ENCODE measurements at places on chromosomes 12 and 14.
A peak's percentile ranks its signal among the peaks of the same experiment; 100 is the strongest.

GRCh38 chr14:67426161-67426560, 14.2 kb upstream of the PLEK2 start:
- no peak for DNase-seq

GRCh38 chr14:99707420-99707819, 23.3 kb downstream of the CYP46A1 start:
- no peak for DNase-seq

DNA sequence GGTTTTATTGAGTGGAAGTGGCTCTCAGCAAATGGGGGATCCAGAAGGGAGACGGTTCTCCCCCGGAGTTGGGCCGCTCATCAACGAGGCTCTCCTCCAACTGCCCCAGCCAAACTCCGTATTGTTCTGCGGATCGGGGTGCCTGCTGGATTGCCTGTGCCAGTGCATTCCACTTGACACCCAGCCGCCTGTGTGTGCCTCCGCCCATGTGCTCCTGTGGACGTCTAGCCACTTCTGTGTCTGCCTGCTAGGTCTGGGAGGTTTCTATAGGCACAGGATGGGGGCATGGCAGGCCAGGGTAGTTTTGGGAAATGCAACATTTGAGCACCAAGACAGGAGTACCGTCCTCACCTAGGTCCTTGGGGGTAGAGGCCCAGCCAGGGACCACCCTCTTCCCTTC, 225.7 kb upstream of the AMIGO2 start:
- DNase-seq = no peak

DNA sequence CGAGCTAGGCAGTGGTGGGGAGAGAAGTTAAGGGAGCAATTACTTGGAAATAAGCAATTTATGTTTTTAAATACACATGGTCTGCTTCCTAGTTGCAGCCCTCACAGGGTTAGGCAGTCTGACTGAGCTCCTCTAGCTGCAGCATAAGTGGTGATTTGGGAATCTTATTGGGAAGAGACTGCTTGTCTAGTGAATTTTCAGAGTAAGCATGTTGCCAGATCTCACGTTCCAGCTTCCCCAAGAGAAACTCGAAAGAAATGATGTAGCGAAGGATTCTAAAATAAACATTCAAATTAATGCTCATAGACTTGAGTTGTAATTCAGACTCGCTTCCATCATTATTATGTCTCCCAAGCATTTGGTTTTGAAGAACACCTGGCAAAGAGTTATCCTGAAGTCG, 440.2 kb downstream of the ATP23 start:
- no peak for DNase-seq

DNA sequence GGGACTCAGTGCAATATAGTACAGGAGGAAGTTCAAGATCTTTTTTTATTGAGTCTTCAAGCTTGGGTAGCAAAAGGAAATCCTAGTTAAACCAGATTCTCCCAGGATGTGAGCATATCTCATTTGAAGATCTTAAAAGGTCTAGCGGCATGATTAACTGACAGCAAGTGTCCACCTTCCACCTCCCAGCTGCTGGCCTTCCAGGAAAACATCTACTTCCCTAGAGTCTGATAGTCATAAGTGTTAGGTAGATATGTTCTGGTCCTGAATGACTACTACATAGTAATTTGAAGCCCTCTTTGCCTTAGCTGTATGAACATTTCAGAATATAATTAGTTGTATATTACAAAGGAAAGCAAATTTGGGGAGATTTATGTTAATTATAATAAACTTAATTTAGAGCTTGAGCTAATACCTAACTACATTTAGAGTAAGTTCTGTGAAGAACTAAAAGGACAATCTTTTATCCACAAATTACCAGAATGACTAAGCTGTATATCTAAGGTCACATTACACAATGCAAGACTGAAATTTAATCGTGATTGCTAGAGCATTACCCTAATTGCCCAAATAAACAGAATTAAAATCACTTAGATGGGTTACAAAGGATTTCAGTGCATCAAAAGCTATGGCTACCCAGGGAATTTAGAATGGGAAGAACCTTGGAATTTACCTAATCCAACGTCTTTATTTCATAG, 9.9 kb downstream of the LGR5 start:
- no peak for DNase-seq

- no peak for DNase-seq
Measured at GRCh38 chr14:101125313-101125712, 221.8 kb upstream of the RTL1 start.

- no peak for DNase-seq
Measured at GRCh38 chr12:58584880-58585279, 335.4 kb downstream of the LRIG3 start.

GRCh38 chr14:101705733-101706508, 55.6 kb upstream of the PPP2R5C start:
- DNase-seq = no peak

DNA sequence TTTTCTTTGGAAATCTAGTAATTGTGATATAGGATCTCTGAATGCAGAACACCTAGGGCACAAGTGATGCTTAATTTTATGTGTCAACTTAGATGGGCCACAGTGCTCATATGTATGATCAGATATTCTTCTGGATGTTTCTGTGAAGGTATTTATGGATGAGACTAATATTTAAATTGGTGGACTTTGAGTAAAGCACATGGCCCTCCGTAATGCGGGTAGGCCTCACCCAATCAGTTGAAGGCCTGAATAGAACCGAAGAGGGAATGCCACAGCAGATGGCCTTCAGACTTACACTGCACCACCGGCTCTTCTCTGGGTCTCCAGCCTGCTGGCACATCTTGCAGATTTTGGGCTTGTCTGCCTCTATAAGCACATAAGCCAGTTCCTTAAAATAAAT, 60.0 kb downstream of the ETV6 start:
- DNase-seq = no peak

GRCh38 chr12:77315407-77315806, 250.0 kb upstream of the E2F7 start:
- DNase-seq = no peak

GRCh38 chr12:59867055-59867454, 271.2 kb downstream of the SLC16A7 start:
- no peak for DNase-seq

DNA sequence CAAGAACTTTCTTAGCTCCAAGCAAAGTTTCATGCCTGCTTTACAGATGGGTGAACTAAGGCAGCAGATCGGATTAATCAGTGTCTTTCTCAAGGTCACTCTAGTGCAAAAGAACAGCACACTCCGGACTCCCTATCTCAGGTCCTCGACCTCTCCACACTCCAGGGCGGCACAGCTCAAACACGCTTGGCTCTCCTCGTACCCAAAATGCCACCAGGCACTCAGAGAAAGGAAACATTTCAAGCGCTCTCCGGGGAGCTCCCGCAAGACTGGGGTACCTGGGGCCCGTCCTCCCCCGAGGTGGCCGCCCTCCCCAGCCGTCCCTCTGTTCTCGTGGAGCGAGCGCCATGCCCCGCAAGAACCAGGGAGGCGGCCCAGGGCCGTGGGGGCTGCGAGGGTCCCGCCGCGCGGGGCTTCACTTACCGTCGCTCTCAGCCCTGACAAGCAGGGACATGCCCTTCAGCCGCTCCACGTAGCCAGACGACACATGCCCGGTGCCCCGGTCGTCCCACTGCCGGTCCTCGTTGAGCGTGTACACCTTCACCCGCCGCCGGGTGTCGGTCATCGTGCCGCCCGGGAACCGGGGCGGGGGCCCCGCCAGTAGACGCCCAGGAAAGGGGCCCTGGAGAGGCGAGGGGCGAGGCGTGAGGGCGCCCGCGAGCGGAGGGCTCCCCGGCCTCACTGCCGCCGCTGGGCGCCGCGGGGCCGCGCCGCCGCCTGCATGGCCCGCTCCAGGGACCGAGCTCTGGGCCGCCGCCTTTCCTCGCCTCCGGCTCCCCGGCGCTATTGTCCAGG, 830 bp downstream of the PPP4R3A start:
- no peak for DNase-seq

DNA sequence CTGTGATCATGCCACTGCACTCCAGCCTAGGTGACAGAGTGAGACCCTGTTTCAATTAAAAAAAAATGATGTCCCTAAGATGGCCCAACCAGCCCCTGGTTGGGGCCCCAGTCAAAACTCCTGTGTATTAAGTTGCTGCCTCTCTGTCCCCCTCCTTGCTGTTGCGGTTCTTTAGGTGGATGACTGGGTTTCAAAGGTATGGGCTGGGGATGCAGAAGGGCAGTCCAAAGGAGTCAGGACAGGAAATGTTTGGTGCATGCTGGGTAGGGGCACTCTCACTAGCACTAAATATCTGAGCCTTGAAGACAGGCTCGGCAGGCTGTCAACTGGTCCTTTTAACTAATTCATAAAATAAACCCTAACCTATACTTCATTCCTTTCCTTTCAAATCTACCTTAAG, 12.0 kb upstream of the PIP4K2C start:
- DNase-seq = no peak

GRCh38 chr14:62081012-62081612, 318.9 kb downstream of the SNAPC1 start:
- no peak for DNase-seq

DNA sequence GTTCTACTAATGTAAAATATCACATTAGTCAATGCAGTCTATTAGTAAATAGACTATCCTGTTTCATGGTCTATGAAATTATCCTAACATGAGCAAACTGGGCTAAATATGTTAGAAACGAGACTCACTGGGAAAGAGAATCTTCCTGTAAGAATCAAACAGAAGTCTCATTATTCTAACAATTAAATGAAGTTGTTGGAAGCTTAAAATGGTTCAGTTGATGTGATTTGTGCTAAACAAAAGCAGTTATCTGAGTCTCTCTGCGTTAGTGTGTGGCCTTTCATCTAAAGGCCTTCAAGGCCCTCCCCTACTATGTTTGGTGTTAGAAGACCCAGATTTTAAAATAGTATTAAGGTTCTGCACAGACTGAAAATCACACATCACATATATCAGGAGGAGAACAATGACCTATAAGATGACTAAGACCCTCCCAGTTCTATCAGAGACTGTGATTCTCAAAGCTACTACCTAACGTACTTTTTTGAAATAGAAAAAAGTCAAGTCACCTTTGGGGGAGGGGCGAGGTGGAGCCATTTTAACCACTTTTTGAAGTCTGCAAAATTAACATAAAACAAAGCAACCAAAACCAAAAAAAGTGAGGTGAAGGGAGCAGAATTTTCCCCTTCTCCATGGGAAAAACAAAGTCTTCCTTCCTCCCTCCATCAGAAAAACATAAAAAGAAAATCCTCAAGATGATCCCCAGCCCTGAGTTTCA, 82.3 kb downstream of the DENND5B start:
- no peak for DNase-seq

DNA sequence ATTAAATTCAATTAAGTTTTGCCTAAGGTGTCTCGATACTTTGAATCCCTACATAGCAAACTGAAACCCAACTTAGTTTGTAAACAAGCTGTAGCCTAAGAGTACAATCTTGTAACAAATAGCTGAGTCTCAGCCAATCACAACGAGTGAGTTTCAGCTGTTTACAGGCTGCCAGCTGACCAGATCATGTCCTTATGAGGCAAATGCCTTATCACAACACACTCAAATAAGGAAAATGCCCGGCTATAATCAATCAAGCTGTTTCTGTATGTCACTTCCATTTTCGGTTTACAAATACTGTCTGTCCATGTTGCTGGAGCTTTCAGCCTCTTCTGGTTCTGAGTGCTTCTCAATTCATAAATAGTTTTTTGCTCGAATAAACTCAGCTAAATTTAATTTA, 943.8 kb downstream of the SLC16A7 start:
- DNase-seq = no peak

- peak; percentile 58 for DNase-seq
Measured at GRCh38 chr14:55102141-55102621, 26.9 kb upstream of the LGALS3 start.

GRCh38 chr12:121297435-121297991, 1.0 kb upstream of the CAMKK2 start:
- DNase-seq = peak; percentile 30

- DNase-seq = no peak
Measured at GRCh38 chr12:15497671-15498292, 175.5 kb downstream of the PTPRO start.

DNA sequence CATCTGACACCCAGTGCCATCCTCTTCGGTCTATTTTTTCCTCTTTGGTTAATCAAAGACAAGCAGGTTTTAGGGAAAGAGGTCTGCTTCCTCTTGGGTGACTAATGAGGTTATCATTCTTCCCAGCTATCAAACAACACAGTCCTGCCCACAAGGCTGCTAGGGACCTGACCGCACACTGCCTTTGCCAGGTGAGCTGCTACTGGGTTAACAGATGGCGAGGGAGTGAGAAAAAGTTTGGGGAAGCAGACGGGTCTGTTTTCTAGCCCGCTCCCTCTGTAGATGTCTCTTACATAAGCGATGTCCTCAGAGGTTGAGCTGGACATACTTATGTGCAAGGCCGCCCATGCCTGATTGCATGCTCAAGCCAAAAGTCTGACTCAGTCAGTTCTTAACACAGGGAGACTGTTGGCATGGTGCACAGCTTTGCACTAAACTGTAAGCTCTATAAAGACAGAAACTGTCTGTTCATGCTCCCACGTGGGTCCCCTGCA, 94.1 kb downstream of the SLC15A4 start:
- DNase-seq = no peak

DNA sequence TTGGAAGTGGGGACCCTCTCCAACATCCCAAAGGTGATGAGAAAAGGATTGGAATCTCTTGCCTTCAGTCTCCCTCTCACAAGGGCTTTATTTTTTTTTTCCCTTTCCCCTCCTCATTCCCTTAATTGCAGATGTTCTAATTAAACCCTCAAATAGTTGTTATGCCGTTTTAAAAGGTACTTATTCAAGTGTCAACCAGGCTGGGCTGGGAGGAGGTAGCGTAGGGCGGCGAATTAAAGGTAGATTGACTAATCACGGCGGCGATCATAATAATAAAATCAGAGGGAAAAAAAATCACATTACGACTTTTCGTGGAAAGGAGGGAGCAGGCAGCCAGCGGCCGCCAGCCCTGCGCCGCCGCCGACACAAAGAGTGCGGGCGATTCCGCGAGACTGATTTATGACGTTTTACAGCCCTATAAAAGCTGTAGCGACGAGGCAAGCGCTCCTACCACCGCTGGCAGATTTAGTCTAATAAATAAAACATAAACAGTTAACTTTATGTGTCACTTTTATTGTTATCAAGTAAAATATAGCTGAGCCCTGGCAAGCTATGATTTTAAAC, 1.7 kb upstream of the HOXC4 start:
- DNase-seq = peak; percentile 35

DNA sequence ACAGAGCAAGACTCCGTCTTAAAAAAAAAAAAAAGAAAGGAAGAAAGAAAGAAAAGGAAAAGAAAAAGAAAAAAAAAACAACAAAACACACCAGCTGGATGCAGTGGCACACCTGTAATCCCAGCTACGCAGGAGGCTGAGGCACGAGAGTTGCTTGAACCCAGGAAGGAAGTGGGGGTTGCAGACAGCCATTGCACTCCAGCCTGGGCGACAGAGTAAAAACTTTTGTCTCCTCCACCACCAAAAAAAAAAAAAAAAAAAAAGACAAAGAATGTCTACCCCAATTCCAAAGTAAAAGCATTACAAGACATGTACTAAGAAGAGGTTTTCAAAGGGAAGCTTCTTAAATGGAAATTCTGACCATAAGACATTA, 53.4 kb downstream of the HNRNPC start:
- no peak for DNase-seq
